ENCODE measurements at places on chromosomes 7 and 10.

DNA sequence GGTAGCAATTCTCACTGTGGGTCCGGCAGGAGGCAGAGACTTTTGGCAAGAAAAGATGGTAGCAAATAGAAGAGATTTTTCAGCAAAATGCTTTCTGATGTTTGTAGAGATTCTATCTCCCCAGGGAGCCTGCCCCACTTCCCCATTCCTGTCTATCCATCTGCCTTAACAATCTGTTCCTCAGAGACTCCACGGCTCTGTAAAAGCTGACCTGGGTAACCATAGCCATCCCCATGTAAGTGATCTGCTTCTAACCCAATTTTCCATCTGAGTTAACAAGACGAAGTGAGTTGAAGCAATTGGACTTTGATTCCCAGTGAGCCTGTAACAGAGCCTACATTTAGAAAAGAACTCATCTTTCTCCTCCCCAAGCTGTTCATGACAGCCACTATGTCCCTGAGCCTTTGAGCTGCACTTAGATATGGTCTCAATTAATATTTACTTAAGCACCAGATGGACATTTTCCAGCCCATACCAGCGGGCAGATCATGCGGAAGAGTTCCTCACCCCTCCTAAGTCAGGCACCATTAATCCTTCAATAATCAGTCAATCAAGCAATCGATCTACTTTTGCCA lies 896.1 kb downstream of the CCSER2 start:
- no peak for DNase-seq

- DNase-seq, result no peak
Observed at GRCh38 chr10:44437840-44438511, 53.1 kb upstream of the CXCL12 start.

- no peak for DNase-seq
Observed at GRCh38 chr10:71580926-71581325, 138.7 kb downstream of the C10orf105 start.

DNA sequence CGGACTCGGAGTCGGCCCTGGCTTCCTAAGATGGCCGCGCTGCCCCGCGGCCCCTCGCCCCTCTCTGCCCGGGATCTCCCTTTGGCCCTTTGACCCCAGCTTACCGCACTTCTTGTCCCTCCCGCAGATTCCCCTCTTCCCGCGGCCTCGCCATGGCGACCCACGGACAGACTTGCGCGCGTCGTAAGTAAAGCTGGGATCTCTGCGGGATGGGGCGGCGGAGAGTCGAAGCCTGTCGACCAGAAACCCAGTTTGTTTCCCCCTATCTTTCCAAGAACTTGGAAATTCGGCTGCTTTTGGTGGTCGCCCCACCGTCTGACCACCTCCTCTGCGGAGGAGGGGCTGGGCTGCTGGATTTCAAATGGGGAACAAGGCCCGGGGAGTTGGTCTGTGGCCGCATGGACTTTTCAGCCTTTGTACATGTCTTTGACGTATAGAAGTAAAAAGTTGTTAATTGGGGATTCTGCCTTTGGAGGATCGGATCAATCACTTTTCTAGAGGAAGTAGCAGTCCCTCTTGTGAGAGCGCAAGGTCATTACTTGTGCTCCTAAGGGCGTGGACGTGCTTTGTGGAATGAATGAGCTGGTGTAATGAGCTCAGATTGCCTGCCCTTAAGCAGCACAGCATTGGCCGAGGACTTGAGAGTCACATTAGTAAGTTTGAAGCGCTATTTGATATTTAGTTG lies 553 bp downstream of the VDAC2 start:
- DNase-seq, result no peak

DNA sequence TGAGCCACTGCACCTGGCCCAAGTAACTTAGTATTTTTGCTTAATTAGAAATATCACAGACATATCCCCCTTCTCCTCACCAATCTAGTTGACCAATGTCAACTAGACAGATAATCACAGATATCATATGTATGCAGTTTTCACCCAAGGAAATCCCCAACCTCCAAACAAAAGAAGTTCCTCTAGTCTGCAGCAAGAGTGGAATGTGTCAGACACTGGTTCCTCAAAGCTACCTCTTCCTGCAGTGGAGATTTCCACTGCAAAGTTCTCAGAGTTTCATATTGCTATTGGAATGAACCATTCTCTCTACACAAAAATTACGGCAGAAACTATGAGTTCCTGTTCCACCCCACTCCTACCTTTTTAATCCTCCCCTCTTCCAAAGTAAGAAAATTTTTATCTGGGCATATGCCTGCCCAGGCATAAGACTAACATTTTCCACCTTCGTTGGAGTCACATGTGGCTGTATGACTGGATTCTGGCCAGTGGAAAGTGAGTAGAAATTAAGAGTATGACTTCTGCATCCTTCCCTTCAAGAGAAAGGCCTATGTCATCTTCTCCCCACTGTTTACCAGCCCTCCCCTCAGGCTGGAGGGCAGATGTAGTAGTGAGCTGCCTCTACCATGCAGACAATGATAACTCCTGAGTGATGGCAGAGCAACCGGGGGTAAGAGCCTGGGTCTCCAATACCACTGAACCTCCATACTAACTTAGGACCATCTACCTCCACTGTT lies 103.0 kb downstream of the MYOF start:
- DNase-seq, result no peak
